ENCODE measurements at places on chromosomes 6 and 20.
A peak's percentile ranks its signal among the peaks of the same experiment; 100 is the strongest.

GRCh38 chr20:40284611-40285010 is 404.4 kb downstream of the MAFB start:
- DNase-seq: no peak

DNA sequence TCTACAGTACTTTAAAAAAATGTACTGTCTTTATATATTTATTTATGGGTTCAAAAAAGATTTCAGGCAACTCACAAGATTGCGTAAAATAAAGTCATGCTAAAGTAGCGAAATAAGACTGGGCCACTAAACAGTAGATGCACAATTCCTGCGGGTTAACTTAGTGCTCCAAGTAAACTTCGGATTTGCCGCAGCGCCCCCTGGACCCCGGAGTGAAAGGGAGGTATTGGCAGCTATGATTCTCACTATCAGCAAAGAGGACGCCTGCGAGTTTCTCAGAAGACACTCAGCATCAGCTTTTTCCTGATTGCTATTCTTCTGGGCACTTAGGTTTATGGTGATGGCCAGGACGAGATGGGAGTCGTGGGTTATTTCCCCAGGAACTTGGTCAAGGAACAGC is 1.4 kb downstream of the OTOR start:
- no peak for DNase-seq

DNA sequence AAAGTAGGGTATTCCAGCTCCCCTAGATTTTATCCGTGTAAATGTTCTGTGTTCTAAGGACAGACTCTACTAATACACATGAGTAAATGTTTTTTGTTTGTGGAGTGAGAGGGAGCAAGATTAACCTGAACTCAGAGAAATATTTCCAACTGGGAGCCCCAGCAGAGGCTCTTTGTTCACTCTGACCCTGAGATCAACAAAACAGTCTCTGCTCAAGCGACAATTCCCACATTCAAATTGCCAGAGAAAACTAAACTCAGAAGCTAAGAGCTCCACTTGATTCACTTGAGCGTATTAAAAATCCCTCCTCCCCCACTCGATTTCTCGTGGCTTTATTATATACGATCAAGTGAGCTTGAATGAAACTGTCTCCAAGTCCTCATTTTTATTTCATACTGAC is 413.9 kb upstream of the JARID2 start:
- DNase-seq: no peak

- DNase-seq: no peak
These were observed 121.5 kb upstream of the NEDD9 start for GRCh38 chr6:11353921-11354389.

DNA sequence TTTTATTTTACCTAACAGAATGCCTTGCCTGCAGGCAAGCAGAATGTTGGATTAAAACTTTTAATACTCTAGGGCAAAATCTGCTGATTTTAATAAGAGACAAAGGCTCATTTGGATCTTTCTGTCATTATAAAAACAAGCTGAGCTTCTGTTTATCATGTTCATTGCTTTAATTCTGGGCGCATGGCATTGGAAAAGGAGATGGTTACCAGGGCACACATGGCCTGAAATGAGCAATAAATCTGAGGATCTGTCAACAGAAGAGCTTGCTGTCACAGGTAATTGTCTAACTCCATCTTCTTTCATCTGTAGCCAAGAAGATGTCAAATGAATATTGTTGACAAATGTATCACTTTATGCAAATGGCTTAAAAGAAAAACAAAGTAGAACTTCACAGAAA is 439.6 kb downstream of the DOK5 start:
- no peak for DNase-seq

GRCh38 chr20:32485770-32486478 is 99.2 kb downstream of the NOL4L start:
- no peak for DNase-seq

GRCh38 chr6:13406781-13407180 is 78.4 kb upstream of the TBC1D7 start:
- DNase-seq: no peak

DNA sequence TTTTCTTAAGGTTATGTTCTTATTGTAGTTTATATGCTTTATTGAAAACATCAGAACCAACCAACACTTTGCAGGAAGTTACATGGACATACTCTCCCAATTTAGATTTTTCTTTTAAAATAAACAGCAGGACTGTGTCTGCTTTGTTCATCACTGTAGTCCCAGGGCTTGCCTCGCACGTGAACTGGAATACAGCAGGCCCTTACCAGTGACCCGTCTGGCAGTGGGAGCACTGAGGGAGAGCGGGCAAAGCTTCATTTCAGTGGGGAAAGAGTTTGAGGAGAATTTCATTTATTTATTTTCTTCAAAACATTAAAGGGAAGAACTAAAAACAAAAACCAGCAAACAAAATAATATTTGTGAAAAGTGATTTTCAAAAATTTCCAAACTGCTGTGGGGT is 230.8 kb downstream of the PAX1 start:
- no peak for DNase-seq

GRCh38 chr20:35654415-35654814 is 10.3 kb downstream of the CPNE1 start:
- DNase-seq: no peak

GRCh38 chr6:1190366-1190765 is 121.5 kb upstream of the FOXQ1 start:
- DNase-seq: no peak

- peak; percentile 25 for DNase-seq
These were observed 10.6 kb downstream of the NRN1 start for GRCh38 chr6:5995949-5996713.

GRCh38 chr6:152244998-152245630 is 392.0 kb downstream of the SYNE1 start:
- no peak for DNase-seq

DNA sequence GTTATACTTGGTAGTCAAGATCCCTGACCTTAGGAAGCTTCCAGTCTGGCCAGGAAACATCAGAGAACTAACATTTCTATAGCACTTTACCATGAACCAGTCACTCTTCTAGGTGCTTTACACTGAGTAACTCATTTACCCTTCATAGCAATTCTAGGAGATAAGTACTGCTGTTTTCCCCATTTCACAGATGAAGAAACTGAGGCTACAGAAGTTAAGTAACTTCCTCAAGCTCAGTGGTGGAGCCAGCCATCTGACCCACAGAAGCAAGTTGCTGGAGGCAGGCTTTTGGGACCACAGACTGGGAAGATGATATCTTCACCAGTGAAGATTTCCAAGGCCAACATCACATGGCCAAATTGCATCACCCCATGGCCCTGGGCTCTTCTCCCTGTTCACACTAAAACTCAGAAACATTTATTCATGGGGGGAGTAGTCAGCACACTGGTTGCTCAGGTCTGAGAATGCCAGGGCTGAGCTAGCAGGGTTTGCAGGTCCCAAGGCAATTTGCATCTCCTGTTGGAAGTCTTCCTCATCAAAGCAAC is 70.3 kb downstream of the UNC5CL start:
- DNase-seq: no peak

DNA sequence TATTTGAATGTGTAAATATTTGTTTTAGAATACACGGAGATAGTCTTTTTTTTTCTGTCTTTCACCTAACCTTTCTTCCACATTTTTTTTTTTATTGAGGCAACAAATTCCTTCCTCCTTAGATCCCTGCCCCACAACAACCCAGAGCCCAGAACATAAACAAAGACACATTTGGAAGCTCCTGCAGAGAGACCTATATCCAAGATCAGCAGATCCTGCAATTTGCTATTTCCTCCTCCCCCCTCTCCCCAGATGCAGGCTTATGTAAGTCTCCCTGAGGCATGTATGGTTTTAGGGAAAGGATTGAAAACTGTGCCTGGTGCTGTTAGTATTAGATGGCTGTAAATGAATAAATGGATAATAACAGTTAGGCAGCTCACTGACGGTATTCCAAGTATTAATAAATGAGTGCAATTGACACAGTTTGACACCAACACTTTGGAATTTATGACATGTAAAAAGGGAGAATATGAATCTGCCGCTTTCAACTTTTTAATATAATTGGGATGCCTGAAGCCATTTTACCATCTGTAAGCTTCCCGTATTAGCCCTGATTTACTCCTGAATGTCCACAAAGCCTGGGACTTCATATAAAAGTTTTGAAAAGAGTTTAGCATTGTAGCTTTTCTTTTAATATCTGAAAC is 608.3 kb upstream of the CITED2 start:
- no peak for DNase-seq

GRCh38 chr20:32526125-32526524 is 59.0 kb downstream of the NOL4L start:
- DNase-seq: no peak

- no peak for DNase-seq
These were observed 212.6 kb downstream of the MAFB start for GRCh38 chr20:40476461-40476860.

- DNase-seq: no peak
These were observed 114.9 kb downstream of the FOXC1 start for GRCh38 chr6:1724616-1725015.

DNA sequence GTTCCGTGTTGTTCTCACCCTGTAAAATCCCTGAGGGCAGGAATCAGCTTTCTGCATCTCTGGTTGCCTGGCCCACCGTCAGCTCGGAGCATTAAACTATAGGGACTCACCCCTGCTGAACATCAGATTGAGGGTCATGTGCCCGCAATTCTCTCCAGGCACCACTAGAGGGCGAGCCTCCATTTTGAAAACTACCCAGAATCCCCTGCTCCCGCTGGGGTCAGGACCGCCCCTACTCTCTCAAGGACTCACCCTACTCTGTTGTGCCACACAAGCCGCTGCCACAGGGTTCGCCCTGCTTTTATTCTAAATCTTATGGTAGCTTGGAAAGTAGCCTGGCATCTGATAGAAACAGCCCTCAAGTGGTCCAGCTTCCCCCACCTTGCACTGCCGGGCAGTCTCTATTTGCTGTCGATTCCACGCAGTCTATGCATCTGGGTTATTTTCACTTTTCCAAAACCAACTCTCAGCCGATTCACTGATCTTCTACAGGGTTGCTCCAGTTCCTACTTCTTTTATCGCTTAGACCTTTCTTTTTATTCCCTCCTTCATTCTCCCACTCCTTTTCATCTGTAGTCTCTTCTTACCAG is 244.1 kb upstream of the QKI start:
- no peak for DNase-seq

DNA sequence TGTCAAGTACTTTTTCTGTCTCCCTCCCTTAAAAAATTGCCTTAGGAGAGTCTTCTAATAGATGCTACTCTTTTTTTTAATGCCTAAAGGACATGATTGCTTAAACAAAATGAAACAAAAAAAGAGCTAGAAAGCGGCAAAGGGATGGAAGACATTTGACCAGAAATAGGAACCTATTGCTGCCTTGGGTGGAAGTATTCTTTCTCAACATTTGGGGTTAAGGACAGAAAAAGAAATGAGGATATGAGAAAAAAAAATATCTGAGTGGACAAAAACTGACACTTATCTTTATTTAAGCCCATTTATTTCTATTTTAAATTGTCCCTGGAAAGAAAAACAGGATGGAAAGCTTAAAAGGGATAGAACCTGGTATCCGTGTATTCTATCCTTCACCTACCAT is 664.9 kb upstream of the CITED2 start:
- no peak for DNase-seq

GRCh38 chr20:56359212-56360132 is 698 bp downstream of the FAM210B start:
- DNase-seq: no peak

DNA sequence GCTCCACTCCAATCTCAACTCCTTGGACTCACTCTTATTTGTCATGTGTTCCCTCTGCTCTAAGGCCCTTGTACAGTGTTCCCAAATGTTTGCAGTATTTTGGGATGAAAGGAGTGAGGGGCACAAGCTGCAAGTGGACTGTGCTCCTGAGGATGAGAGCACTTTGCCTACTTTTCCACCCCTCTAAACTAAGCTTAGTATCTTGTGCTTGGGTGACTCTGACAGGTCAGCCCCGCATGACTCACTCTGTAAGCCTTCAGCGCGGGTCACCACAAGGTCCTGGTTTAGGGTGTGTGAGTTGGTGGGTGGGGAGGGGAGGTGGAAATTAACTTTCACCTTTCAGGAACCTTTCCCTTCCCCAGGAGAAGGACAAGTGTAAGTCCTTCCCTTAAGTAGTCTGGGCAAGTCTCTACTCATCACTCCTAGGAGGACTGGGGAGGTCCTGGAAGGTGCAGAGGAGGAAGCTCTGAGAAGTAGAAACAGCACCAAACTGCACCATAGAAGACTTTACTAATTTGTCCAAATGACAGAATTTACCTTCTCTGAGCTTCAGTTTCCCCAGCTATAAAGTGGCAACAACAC is 68.8 kb upstream of the EPB41L1 start:
- DNase-seq: no peak

DNA sequence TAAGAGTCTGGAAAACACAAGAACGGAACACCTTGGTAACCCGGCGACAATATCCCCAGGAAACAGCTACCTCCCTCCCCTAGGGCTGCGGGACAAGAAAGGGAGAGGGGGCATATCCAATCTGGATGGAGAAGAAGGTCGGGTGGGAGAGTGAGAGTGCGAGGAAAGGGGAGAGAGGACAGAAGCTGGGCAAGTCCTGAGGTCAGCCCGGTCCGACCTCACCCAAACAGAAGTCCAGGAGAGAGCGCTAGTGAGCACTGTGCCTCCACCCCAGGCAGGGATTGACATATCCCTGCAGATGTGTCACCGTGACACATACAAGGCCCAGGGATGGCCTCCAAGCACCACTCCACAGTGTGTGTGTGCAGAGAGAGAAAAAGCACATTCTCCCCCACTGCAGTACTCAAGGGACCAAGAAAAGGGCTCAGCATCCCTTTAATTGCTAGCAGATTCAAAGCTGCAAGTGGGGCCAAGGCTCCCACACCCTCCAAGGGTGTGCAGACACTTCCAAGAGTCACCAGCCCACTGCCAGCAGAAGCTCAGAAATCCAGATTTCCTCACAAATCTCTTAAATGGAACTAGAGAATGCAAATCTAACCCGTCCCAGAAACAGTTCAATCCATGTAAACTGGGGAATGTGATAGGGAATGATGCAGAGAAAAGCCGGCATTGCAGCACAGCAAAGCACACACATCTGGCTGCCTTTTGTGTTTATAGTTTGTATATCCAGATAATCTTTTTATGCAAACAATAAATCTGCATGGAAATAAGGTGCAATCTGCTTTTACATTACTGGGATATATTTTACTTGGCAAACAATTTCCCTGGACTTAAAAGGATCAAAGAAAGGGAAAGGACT is 3.1 kb downstream of the PXDC1 start:
- no peak for DNase-seq

- no peak for DNase-seq
These were observed 49.2 kb upstream of the CST5 start for GRCh38 chr20:23928788-23929187.

GRCh38 chr20:45957021-45957941 is 14.7 kb downstream of the ZNF335 start:
- no peak for DNase-seq

DNA sequence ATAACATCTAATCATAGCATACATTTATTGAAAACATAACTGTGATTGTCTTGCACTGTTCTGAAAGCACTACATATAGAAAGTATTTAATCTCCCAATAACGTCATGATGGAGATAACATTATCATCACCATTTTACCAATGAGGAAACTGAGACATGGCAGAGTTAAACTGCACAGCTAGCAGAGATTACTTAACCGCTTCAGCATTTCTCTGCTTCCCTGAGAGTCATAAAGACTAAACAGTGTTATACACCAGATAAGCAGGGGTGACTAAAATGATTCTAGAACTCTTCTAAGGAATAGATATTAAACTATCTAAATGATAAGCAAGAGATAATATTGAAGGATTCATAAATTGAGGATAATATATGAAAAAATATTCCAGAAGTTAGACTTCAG is 183.2 kb upstream of the BMP5 start:
- no peak for DNase-seq

Data from NCI-H1417 treated with DMSO at 0.1 percent for 48 hours (cell line).